ENCODE measurements at places on chromosomes 13 and 19.
A peak's percentile ranks its signal among the peaks of the same experiment; 100 is the strongest.

DNA sequence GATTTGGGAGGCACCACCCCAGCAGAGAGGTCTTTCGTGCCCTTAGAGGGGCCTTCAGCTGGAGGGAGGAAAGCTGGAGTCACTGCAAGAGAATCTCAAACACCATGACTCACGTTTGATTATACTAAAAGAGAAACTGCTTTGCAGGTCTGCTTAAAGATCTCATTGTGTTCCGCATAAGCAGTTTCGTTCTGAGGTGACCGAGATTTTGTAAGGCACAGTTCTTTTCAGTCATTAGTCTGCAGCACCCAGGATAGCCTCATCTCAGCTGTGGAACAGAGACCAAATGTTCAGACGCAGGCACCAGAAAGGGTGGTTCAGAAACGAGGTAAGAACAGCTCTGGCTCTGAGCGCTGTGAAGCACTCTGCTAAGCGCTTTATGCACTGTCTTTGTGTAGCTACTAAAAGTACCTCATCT lies 71.2 kb upstream of the GTF3A start:
- no peak for DNase-seq

DNA sequence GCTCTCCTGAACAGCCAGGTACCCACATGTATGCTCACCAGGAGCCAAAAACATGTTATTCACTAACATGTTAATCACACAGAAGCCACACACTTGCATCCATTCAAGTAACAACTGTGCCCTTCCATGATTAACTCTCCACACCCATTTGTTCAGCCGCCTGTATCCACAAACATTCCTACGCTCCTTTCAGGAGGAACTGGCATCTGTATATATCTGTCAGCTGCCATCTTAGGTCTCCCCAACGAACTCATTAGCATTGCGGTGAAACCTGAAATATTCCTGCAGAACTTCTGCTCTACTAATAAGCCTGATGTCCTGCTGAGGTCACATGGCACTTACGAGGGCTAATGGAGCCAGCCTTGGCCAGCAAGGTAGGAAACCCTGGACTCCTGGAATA lies 33.0 kb downstream of the OLFM2 start:
- DNase-seq = no peak

DNA sequence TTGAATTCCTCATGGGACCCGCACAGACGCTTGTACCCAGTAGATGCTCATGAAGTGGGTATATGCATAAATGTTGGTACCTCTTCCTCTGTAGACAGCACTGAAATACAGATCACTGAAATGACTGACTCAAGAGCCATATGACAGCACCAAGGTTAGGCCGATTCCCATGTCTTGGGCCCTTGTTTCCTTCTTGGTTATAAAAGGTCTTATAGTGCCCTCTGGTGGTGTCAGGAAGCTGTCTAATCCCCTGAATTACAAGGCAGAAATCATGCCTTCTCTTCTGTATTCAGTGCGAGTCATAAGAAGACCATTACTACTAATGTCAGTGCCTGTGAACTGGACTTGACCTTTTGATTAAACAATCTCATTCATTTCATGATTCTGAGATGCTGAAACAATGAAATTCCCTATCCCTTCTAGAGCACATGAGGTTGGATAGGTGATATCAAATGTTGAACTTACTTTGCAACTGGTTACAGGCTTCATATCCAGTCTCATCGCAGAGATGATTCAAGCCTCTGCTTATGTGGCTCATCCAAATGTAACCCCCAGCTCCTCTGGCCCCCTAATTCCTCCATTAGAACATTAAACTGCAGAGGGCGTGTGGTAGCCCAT lies 59.7 kb downstream of the SPATA13 start:
- DNase-seq = peak; percentile 69

- DNase-seq = no peak
Measured at GRCh38 chr19:33551676-33552075, 30.1 kb upstream of the PEPD start.

GRCh38 chr19:58355215-58355796 lies 2.0 kb upstream of the A1BG start:
- DNase-seq = no peak

GRCh38 chr13:51827254-51827653 lies 17.7 kb downstream of the TMEM272 start:
- DNase-seq = no peak

DNA sequence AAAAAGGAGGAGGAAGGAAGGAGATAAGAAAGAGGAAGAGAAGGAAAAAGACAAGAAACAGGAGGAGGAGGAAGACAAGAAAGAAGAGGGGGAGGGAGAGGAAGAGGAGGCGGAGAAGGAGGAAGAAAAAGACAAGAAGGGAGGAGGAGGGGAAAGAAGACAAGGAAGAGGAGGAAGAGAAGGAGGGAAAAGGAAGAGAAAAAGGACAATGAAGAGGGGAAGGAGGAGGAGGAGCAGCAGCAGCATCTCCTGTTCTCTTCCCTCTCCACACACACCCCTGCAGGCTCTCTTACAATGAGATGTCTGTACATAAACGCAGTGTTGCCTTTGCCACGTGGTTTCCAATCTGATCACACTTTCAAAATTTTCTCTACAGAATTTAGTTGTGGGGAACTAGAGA lies 66.6 kb downstream of the RUBCNL start:
- DNase-seq = no peak

- no peak for DNase-seq
Measured at GRCh38 chr13:51885651-51886050, 23.9 kb downstream of the CCDC70 start.

- DNase-seq = no peak
Measured at GRCh38 chr13:94936633-94937032, 224.3 kb upstream of the SOX21 start.

- DNase-seq = no peak
Measured at GRCh38 chr13:94799299-94799698, 87.0 kb upstream of the SOX21 start.

- no peak for DNase-seq
Measured at GRCh38 chr13:47598340-47598911, 402.6 kb downstream of the SUCLA2 start.

GRCh38 chr13:99425485-99426341 lies 75.6 kb upstream of the TM9SF2 start:
- DNase-seq = no peak

GRCh38 chr13:43546251-43546650 lies 240.5 kb downstream of the ENOX1 start:
- DNase-seq = no peak

GRCh38 chr19:38173291-38174041 lies 50.6 kb downstream of the DPF1 start:
- no peak for DNase-seq
